ENCODE measurements at places on chromosomes 3 and 15.

GRCh38 chr3:176378789-176379188, 818.5 kb downstream of the TBL1XR1 start:
- no peak for DNase-seq

GRCh38 chr3:106018102-106018501, 149.3 kb upstream of the CBLB start:
- DNase-seq: no peak

- no peak for DNase-seq
These were observed 770.0 kb downstream of the GRM7 start for GRCh38 chr3:7630925-7631324.

DNA sequence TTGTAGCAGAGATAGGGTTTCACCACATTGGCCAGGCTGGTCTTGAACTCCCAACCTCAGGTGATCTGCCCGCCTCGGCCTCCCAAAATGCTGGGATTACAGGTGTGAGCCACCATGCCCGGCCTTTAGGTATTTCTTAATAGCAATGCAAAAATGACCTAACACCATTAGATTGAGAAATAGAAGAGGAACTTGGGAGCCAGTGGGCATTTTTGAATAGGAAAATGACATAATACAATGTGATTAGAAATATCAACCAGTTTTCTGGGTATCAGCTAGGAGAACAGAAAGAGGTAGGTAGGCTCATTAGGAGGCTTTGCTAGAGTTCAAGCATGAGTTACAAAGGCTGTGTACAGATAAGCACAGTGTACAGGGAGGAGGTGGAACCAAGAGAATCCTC, 101.8 kb upstream of the TBC1D5 start:
- DNase-seq: no peak

DNA sequence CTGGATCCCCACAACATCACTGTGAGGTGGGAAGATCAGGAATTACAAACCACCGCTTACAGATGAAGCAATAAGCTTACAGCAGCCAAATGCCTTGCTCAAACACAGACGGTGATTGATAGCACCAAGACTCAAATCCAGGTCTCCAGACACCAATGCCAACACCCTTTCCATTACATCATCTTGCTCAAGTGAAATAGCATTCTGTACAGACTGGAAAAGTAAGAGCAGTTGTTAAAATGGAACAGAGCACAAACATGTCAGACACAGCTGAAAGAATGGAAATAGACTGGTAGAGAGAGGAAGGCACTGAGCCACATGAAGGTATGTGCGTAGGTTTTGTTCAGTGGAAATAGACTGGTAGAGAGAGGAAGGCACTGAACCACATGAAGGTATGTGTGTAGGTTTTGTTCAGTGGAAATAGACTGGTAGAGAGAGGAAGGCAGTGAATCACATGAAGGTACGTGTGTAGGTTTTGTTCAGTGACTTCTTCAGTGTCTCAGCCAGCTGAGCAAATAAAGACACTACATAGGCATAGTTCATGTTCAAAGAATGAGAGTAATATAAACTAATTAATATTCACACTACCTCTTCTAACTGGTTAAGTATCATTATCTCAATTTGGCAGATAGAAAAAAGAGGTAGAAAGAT, 15.6 kb downstream of the CLDN1 start:
- no peak for DNase-seq

DNA sequence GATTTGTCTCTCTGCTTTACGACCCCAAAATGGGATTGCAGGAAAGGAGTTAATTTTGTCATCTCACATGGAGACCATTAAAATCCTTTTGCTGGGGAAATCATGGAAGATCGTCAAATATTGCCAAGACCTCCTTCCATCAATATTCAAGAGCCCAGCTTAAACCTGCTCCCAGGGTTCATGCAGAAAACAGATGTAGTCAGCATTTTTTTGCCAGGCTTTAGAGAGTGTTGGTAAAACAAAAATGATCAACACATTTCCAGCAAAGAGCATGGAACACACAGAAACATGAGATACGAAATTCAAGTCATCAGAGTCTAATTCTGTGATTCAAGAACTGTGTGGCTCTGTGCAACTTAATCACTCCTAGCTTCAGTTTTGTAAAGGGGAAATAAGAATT, 118.0 kb upstream of the ATP10A start:
- no peak for DNase-seq

DNA sequence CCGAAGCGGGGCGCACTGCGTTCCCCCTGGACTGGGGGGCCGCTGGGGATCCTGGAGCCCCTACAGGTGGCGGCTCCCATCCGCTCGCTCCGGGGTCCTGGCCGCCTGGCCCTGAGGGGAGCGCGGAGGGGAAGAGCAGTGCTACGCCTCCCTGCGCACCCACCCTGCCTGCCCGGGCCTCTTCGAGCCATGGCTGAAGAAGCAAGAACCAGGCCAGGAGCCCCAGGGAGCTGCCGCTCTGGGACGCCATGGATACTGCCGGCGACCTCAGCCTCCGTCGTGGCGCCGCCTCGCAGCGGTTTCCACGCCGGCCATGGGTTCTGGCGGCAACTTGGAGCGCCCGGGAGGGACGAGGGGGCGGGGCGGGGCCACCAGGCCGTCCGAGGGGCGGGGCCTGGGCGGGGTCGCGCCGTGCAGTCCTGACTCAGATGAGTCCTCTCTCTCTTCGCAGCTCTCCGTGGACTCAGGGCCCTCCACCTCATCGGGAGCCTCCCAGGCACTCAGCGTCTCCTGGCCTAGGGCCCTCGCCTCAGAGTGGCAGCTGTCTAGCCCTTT, 50.9 kb downstream of the MYL3 start:
- DNase-seq: peak; percentile 68

- DNase-seq: no peak
These were observed 87.1 kb downstream of the ANO10 start for GRCh38 chr3:43534675-43535074.

- DNase-seq: no peak
These were observed 570.1 kb upstream of the CBLB start for GRCh38 chr3:106438887-106439286.

Measured in stimulated activated CD4-positive, alpha-beta T cell treated with anti-CD3 and anti-CD28 coated beads, TNF-alpha, amount 100 ng/mL, for 1 hour (primary cell).